ENCODE measurements at places on chromosomes 4 and X.

DNA sequence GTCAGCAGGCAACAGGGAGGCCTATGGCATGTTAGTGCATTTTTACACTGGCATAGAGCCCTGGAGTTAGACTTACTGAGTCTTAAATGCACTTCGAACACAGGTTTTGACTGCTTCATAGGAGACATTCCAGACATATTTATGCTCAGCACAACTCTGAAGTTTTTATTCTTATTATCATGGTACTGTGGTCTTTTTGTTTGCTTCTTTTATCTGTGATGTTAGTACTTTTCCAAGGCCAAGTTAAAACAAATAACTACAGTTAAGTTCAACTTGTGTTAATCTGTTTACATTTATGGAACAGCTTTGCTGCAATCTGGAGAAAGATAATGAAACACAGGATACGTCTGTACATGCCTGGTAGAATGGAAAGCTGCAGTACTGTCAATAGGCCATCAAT is 76.5 kb downstream of the COL4A5 start:
- DNase-seq, result peak; percentile 66

DNA sequence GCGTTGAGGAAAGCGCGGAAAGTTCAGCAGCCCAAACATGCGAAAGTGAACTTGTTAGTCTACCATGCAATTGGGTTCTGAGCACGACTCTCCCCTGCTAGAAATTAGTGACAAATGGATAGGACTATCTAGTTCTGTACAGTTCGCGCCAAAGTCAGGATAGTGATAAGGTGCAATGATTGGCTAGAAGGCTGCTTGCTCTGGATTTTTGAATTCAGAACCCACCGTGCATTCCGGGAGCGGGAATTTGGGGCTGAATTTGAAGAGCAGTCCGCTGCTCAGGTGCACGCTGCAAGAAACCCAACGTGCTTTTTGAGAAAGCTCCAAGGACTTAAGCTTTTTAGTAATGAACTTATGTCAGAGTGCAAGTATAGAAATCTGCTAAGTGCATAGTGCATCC is 732 bp upstream of the ESX1 start:
- no peak for DNase-seq

GRCh38 chr4:13329963-13330362 is 154.2 kb downstream of the RAB28 start:
- peak; percentile 74 for DNase-seq

GRCh38 chr4:7766661-7767345 is 172.9 kb downstream of the AFAP1 start:
- no peak for DNase-seq

GRCh38 chrX:63284659-63285058 is 66.5 kb downstream of the SPIN4 start:
- no peak for DNase-seq

- no peak for DNase-seq
Observed at GRCh38 chr4:176656108-176656507, 136.6 kb downstream of the VEGFC start.

- DNase-seq, result peak; percentile 61
Observed at GRCh38 chrX:109475174-109475891, 6.6 kb downstream of the GUCY2F start.

GRCh38 chr4:127383666-127384065 is 249.1 kb upstream of the INTU start:
- no peak for DNase-seq

DNA sequence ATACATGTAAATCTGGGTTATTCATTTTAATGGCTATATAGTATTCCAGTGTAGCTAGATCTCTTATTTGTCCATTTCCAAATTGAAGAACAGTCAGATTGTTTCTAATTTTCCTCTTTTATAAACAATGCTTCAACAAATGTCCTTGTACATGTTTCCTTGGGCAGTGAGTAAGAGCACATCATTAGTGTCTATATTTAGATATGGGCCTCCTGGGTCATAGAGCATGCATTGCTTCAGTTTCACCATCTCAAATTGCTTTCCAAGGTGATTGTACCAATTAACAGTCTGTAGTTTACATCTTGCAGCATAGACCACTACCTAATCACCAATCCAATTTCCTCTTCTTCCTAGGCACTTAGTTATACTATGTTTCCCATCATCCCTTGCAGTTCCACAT is 13.4 kb downstream of the PHKA2 start:
- no peak for DNase-seq

DNA sequence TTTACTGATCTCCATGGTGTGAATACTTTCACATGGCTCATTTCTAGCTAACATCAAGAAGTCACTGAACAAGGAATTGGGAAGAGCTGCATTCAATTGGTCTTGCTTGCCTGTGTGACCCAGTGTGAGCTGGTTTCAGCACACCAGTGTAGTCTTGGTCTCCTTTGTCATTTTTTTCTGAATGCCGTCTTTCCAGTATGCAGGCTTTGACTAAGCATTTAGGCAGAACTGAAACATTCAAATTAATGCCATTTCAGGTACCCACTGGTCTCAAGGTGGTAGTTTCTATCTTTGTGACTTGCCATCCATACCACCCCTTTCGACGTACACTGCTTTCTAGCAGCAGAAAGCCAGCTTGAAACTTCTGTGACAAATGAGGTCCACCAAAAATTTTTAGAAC is 550.5 kb upstream of the BOD1L1 start:
- no peak for DNase-seq

DNA sequence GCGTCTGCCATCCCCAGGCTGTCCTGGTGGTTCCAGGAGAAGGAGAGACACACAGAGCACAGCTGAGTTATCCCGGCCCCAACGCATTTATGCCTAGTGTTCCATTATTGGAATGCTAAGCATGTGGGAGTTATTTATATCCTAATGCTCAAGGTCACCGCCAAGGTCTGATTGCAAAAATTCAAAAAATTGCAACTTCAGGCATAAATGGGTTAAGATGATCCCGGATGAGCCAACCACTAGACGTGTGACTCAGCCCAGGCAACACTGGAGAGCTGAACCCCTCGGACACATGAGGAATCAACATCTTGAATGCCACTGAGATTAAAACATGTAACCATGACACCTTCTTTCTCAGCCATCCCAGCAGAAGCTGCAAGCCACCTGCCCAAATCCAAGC is 3.8 kb upstream of the ZCCHC4 start:
- DNase-seq, result no peak

GRCh38 chr4:130043732-130044160 is 947.8 kb downstream of the C4orf33 start:
- no peak for DNase-seq

- peak; percentile 69 for DNase-seq
Observed at GRCh38 chr4:40046311-40046980, 10.2 kb upstream of the N4BP2 start.

GRCh38 chr4:164614999-164615398 is 138.9 kb upstream of the SMIM31 start:
- DNase-seq, result peak; percentile 3

DNA sequence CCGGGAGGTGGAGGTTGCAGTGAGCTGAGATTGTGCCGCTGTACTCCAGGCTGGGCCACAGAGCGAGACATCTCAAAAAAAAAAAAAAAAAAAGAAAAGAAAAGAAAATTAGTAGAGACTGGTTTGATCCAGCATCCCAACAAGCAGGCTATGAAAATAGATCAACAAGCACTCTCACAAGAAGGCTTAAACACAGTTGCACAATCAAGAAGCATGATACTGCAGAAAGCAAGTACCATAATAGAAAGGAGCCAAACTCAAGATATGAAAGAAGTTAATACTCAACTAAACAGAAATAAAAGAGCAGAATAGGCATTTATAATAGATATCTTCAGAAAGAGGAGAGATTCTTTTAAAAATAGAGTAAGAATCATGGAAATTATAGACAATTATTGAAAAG is 10.6 kb downstream of the TLR6 start:
- no peak for DNase-seq

DNA sequence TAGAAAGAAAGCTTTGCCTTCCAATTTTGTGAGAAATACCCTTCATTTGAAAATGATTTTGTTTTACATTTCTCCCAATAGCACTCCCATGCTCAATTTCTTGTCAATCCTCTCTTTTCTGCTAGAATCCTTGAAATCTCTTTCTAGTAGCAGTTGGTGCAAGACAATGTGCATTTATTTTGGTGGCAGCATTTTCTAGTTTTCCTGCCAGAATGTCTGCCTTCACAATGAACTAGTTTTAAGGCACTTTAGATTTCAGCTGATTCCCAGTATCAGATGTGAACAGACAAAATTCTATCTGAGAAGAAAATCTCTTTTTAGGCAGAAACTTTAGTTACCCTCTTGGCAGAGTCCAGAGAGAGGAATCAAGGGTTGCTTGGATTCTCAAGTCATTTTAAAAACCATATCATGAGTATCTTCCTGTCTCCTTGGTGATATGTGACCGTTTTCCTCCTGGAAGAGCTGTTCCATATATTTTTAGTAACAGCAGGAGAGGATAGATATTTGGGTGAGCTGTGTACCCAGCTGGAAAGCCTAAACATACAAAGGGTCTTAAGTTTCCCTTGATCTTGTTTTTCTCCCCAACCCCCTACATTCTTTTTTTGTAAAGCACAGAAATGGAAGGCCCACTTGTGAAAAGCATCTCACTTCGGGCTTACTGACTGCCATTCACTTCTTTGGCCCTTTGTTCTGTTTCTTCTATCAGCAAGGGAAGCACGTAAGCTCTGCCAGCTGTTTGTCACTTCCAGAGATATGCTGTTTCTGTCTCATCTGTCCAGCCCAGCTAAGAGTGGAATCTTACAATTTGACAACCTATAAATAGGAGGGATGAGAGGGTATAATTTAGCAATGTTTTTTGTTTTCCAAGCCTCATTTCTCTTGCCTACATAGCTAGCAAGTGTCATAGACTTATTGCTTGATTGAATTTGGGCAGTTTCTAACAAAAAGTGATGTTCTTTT is 38.7 kb downstream of the TSPAN7 start:
- DNase-seq, result no peak

DNA sequence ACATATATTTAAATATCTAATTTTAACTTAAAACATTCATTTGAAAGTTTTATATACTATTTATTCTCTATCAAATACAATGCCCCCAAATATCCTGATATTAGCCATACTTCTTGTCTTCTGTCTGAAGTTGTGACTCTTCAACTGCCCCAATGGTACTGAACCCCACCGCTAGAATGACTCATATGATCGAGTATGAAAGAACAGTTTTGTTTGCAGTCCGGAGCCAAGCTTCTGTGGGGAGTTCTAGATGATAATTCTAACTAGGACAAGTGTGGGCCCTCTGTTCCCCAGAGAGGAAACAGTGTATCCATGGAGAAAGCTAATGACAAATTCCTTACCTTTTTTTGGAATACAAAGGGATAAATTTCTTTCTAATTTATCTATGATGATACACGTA is 24.7 kb upstream of the CT47A1 start:
- DNase-seq, result peak; percentile 0

DNA sequence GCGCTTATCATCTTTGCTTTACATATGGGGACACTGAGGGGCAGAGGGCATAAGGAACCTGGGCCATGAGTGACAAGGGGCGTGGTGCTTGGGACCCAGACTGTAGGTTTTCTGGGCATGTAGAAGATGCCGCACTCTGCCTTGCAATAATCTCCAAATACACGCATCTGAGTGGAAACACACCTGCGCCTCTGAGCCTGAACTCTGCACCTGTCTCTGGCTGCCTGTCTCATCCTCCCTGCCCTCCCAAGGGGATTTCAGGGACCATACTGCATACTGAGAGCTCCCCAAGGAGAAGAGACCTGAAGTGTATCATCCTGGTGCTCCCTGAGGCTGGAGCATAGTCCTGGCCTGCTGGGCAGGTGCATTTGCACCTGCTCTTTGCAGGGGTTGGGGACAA is 34.7 kb upstream of the ASMTL start:
- no peak for DNase-seq

DNA sequence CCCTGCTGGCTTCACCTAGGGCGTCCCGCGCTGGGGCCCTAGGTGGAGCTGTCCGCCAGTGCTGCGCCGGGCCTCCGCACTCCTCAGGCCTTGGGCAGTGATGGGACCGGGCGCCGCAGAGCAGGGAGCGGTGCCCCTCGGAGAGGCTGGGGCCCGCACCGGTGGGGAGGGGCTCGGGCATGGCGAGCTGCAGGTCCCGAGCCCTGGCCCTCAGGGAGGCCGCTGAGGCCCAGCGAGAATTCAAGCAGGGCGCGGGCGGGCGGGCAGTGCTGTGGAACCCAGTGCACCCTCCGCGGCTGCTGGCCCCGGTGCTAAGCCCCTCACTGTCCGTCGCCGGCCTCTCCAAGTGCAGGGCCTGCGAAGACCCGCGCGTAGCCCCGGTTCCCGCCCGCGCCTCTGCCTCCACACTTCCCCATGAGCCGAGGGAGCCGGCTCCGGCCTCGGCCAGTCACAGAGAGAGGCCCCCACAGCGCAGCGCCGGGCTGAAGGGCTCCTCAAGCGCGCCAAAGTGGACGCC is 565.1 kb upstream of the NDST4 start:
- DNase-seq, result no peak

DNA sequence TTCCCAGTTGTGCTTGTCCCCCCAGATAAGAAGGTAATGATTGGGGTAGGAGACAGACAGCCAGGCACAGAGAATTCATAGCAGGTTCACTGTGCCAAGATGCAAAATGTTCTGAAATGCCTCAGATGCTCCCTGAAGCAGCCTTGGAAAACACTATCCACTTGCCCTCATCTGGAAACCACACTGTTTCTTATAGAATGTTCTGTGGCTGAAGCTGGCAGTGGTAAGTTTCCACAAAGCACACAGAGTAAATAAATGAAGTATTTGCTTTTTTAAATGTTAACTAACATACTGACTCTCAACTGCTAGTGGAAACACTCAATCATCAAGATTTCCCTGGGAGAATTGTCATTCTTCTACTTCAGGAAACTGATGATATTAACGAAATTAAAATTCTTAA is 311.4 kb downstream of the PRDM5 start:
- DNase-seq, result peak; percentile 7

DNA sequence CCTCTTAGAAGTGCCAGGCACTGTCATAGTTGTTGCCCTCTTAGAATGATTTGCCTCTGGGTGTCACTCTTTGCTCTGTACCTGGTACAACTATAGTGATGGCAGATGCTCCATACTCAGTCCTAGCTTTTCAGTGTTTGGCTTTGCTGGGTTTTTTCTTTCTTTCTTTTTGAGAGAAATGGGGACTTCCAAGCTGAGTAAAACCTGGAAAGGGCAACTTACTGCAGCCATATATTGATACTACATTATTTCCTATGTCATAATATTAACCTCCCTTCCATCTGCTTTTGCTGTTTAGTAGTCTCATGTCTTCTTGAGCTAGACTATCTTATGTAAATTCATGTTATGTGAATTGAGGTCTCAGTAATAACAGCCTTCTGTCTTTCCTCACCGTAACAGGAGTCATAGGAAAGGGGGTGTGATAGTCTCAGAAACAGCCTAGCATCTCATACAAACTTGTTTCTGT is 49.0 kb downstream of the NIPAL1 start:
- no peak for DNase-seq
